ENCODE measurements at places on chromosomes 1 and 21. TPM values are rescaled to one million over a fixed set of nuclear protein-coding genes. Genes with fewer than 3 reads are reported as not detected.

SOX13 gene
- 53.0 TPM for total RNA-seq

KRTAP19-5 gene
- not detected for total RNA-seq

HSPB7 gene
- 0.10 TPM for total RNA-seq

MPZ gene
- total RNA-seq = not detected

TFF3 gene
- 8.9 TPM for total RNA-seq

MTARC1 gene
- 0.74 TPM for total RNA-seq

WNT3A gene
- not detected for total RNA-seq

DHCR24 gene
- total RNA-seq = 313 TPM

CD34 gene
- total RNA-seq = 0.15 TPM

PRELP gene
- not detected for total RNA-seq

GATAD2B gene
- total RNA-seq = 47.2 TPM

ACADM gene
- 57.2 TPM for total RNA-seq

CLCA2 gene
- not detected for total RNA-seq

DNA sequence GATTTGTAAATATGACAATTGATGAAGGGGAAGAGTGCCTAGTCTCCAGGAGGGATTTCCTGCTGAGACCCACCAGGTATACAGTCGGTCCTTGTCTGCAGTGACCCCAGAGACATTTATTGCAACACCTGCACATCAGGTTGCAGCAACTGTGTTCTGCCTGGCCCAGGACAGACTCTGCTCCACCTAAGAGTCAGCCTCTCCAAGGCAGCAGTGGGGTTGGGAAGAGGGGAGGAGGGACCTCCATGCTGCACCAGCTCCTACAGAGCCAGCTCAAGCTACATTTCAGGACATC lies 120.4 kb upstream of the IRF2BP2 start:
- no peaks in the 10 kb centered on the region for H3K27me3 ChIP-seq
- DNase-seq = no peak
- peak overlapping the region; percentile 95 for H3K27ac ChIP-seq
- no peak overlapping the region for H3K4me3 ChIP-seq

DNA sequence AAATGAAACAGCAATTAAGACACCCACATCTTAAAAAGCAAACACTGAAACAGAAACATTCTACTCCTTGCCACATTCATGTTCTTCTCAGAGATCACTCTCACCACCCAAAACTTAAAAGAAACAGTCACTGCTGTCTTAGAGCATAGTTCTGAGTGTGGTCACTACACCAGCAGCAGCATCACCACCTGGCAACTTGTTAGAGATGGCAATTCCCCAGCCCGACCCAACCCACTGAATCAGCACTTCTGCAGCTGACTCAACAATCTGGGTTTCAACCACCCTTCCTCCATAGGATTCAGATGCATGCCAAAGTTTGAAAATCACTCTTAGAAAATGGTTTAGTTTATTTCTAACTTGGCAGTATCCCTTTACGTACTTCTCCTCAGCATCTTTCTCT lies 126.1 kb downstream of the CDC42BPA start:
- no peaks in the 10 kb centered on the region for H3K27me3 ChIP-seq
- H3K36me3 ChIP-seq = no peaks in the 10 kb centered on the region
- no peaks in the 10 kb centered on the region for H3K4me1 ChIP-seq
- H3K4me3 ChIP-seq = no peak overlapping the region

- H3K4me3 ChIP-seq = no peak overlapping the region
- DNase-seq = no peak
- no peaks in the 10 kb centered on the region for H3K36me3 ChIP-seq
- H3K27me3 ChIP-seq = no peaks in the 10 kb centered on the region
- no peak overlapping the region for H3K27ac ChIP-seq
Observed at GRCh38 chr1:22245726-22246125, 102.8 kb upstream of the WNT4 start.

- no peaks in the 10 kb centered on the region for H3K36me3 ChIP-seq
- H3K27ac ChIP-seq = no peak within 1 kb of the TSS
- no peak for DNase-seq
- no peaks in the 10 kb centered on the region for H3K27me3 ChIP-seq
- H3K4me1 ChIP-seq = no peaks in the 10 kb centered on the region
- no peak within 1 kb of the TSS for H3K4me3 ChIP-seq
Observed at GRCh38 chr1:20138961-20139550, at the start of gene PLA2G2F. TSS of gene PLA2G2F (plus strand) at chr1:20139323. CDS start at chr1:20139428, 105 bp downstream.

- peaks cover 51% of the 10 kb centered on the region for H3K4me1 ChIP-seq
- H3K36me3 ChIP-seq = no peaks in the 10 kb centered on the region
- H3K27ac ChIP-seq = peak overlapping the region; percentile 81
- no peaks in the 10 kb centered on the region for H3K27me3 ChIP-seq
Observed at GRCh38 chr1:12544357-12544756, 73.7 kb downstream of the DHRS3 start.

GRCh38 chr1:53683986-53684740 lies 54.8 kb downstream of the GLIS1 start:
- H3K4me1 ChIP-seq = peaks cover 6% of the 10 kb centered on the region
- DNase-seq = no peak
- H3K36me3 ChIP-seq = no peaks in the 10 kb centered on the region
- no peaks in the 10 kb centered on the region for H3K27me3 ChIP-seq

DNA sequence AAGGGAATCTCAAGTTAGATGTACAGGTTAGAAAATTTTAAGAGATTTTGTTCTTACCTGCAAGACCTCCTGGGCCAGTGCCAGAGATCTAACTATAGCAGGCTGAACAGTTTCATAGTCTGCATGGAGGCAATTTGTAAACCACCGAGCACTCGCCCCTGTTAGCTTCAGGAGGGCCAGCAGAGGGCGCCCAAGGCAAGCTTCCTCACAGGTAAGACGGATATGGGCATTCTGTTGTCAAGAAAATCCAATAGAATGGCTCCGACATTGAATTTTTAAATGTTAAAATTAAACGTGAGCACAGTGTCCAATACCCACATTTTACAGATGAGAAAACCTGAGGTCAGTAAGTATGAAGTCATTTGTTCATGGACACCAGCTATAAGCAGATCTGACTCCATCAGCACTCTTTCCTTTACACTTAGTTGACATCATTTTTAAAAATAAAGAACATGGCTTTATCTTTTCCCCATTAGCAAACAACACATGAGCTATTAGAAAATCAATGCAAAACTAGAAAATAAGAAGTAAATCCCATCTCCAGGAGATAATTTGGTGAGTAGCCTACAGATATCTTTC lies 2.2 kb downstream of the REG4 start:
- H3K27ac ChIP-seq = no peak overlapping the region
- no peaks in the 10 kb centered on the region for H3K4me1 ChIP-seq
- no peak overlapping the region for H3K4me3 ChIP-seq
- peak; percentile 57 for DNase-seq
- no peaks in the 10 kb centered on the region for H3K36me3 ChIP-seq

GRCh38 chr1:194069168-194069830 lies 882.9 kb upstream of the B3GALT2 start:
- H3K27me3 ChIP-seq = no peaks in the 10 kb centered on the region
- DNase-seq = no peak
- no peaks in the 10 kb centered on the region for H3K36me3 ChIP-seq
- no peak overlapping the region for H3K27ac ChIP-seq
- no peak overlapping the region for H3K4me3 ChIP-seq

- H3K4me1 ChIP-seq = no peaks in the 10 kb centered on the region
- H3K27me3 ChIP-seq = no peaks in the 10 kb centered on the region
- H3K27ac ChIP-seq = no peak overlapping the region
- DNase-seq = no peak
- no peak overlapping the region for H3K4me3 ChIP-seq
Observed at GRCh38 chr1:245765230-245766000, 610.6 kb downstream of the KIF26B start.

DNA sequence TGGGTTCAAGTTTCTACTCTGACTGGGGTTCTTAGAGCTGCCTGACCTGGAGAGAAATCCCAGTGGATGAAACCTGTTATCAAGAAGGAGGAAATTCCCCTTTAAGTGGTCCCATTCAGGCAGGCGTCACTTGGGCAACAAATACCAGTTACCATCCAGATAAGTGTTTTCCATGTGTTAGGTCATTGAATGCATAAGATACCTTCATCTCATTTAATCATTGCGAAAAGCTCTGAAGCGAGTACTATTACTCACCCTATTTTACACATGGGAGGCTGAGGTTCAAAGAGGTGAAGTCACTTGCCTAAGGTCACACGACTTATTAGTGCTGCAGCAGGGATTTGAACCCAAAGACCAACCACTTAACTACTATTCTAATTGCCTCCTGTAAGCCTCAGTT lies 45.5 kb upstream of the RPL11 start:
- H3K36me3 ChIP-seq = no peaks in the 10 kb centered on the region
- no peaks in the 10 kb centered on the region for H3K4me1 ChIP-seq
- DNase-seq = no peak
- H3K4me3 ChIP-seq = no peak overlapping the region

DNA sequence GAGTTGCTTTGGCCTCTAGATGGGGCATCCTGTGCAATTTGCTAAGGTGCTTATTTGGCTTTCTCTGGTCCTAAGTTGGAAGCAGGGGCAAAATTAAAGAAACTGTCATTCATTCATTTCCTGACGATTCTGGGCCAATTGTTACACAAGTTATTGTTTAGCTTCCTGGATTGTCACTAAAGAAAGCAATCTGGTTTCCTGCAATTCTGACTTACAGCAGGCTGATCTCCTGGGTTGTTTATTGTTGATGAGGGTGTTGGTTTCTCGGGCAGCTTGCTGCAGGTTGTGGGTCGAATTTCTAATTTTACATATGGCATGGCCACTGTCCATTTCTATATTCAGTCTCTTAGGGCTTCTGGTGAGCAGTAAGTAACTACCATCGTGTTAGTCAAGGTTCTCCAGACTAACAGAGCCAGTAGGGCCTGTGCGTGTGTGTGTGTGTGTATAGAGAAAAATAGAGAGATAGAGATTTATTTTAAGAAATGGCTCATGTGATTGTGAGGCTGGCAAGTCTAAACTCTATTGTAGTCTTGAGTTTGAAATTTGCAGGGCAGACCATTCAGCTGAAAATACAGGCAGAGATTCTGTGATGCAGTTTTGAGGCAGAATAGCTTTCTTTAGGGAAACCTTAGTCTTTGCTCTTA lies 30.4 kb downstream of the CTH start:
- no peaks in the 10 kb centered on the region for H3K36me3 ChIP-seq
- no peaks in the 10 kb centered on the region for H3K27me3 ChIP-seq
- H3K27ac ChIP-seq = no peak overlapping the region
- no peak overlapping the region for H3K4me3 ChIP-seq
- no peak for DNase-seq

- peaks cover 33% of the 10 kb centered on the region for H3K4me1 ChIP-seq
- H3K36me3 ChIP-seq = no peaks in the 10 kb centered on the region
- peak overlapping the region; percentile 25 for H3K4me3 ChIP-seq
- H3K27me3 ChIP-seq = no peaks in the 10 kb centered on the region
- peak; percentile 80 for DNase-seq
Observed at GRCh38 chr1:22739648-22740385, 29.2 kb downstream of the EPHB2 start.

GRCh38 chr1:3618881-3619671 lies 5.7 kb upstream of the TPRG1L start:
- no peaks in the 10 kb centered on the region for H3K36me3 ChIP-seq
- H3K4me1 ChIP-seq = peaks cover 14% of the 10 kb centered on the region
- DNase-seq = peak; percentile 46
- H3K27me3 ChIP-seq = no peaks in the 10 kb centered on the region
- no peak overlapping the region for H3K4me3 ChIP-seq
- no peak overlapping the region for H3K27ac ChIP-seq

DNA sequence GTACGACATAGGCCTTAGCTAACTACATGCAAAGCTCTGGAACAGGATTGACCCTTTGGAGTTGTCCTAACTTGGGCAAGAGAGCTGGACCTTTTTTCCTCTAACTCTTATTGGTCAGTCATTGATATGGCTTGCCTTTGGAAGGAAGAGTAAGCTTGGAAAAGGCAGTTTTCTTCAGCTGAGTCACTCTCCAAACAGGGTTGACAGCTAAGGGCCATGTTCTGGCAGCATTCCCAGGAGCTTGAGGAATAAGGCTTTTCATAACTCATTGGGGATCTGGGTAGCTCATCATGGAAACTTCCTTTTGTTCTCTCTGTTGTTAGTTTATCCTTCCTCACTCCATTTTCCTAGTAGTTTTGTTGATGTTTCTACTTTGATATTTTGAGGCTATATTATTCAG lies 14.5 kb upstream of the ERRFI1 start:
- H3K4me3 ChIP-seq = no peak overlapping the region
- H3K27me3 ChIP-seq = no peaks in the 10 kb centered on the region
- DNase-seq = peak; percentile 95
- H3K27ac ChIP-seq = peak overlapping the region; percentile 92
- no peaks in the 10 kb centered on the region for H3K36me3 ChIP-seq
- peaks cover 13% of the 10 kb centered on the region for H3K4me1 ChIP-seq

DNA sequence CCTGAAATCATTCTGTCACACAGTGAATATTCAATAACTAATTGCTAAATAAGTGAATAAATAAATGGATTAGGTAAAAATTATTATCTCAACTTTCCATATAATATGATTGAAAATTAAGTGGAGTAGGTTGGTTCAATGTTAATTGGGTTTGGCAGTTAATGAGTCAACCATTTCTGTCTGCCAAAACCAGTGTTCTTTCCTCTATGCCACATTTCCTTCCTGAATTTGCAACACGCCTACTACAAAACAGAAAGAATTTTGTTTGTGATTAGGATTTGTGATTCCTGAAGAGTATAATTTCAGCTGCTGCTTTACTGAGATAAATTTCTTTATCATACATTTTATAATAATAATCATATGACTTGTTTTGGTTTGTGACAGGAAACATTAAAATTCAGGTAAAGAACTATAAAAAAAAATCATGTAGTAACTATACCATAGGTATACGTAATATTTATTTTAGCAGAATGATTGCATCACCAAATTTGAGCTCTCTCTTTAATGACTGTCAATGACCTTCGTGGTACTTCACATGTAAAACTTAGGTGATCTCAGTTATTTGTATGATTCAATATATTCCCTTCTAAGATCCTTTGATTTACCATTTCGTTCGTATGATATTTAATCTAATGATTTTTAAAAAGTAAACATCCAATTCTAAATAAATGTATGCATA lies 241.3 kb downstream of the KCNT2 start:
- DNase-seq = no peak
- no peak overlapping the region for H3K4me3 ChIP-seq
- no peaks in the 10 kb centered on the region for H3K27me3 ChIP-seq
- no peak overlapping the region for H3K27ac ChIP-seq
- no peaks in the 10 kb centered on the region for H3K4me1 ChIP-seq

DNA sequence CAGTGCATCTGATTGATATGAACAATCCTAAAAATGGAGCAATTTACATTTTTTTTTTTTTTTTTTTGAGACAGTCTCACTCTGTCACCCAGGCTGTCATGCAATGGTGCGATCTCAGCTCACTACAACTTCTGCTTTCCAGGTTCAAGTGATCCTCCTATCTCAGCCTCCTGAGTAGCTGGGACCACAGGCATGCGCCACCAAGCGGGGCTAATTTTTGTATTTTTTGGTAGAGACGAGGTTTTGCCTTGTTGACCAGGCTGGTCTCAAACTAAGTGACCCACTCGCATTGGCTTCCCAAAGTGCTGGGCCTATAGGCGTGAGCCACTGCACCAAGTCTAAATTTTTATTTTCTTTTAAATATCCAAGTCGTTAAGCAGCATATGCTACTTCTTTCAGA lies 109.0 kb downstream of the FAF1 start:
- DNase-seq = no peak
- H3K4me1 ChIP-seq = no peaks in the 10 kb centered on the region
- no peaks in the 10 kb centered on the region for H3K27me3 ChIP-seq
